ENCODE measurements at places on chromosomes 7 and 10. TPM values are rescaled to one million over a fixed set of nuclear protein-coding genes. Genes with fewer than 3 reads are reported as not detected.

Gene VGF
- total RNA-seq: 1.7 TPM

Gene COL26A1
- not detected for total RNA-seq

Gene ASB10
- total RNA-seq: not detected

Gene CYP3A4
- total RNA-seq: not detected

Gene NEUROD6
- total RNA-seq: not detected

Gene PTPN20
- 0.45 TPM for total RNA-seq

Gene HOGA1
- 1.0 TPM for total RNA-seq

Gene IFIT2
- 2.0 TPM for total RNA-seq

Gene PPP1R9A
- 0.15 TPM for total RNA-seq

Gene COBL
- 0.15 TPM for total RNA-seq

Gene ATP6V0A4
- not detected for total RNA-seq

Gene CPVL
- total RNA-seq: not detected
